ENCODE measurements at places on chromosomes 3 and 15.

- no peak for DNase-seq
Measured at GRCh38 chr15:42226648-42227047, 18.5 kb upstream of the VPS39 start.

DNA sequence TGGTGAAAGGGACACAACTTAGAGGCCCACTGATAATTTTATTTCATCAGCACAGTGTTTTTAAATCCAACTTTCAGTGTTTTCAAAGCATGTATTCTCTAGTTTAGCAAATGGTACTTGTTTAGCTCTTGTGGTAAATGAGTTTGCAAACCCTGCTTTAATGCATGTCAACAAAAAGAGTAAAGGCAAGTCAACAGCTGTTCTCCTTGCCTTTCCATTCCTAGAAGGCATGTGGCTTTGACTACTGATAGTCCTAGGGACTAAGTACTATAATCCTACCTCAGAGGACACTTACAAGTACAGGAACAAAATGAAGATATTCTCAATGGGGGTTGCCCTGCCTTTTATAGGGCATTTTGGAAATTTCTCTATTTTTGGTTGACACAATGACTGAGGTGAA lies 13.1 kb downstream of the NPTN start:
- no peak for DNase-seq

- no peak for DNase-seq
Measured at GRCh38 chr15:60859996-60860494, 369.1 kb downstream of the RORA start.

DNA sequence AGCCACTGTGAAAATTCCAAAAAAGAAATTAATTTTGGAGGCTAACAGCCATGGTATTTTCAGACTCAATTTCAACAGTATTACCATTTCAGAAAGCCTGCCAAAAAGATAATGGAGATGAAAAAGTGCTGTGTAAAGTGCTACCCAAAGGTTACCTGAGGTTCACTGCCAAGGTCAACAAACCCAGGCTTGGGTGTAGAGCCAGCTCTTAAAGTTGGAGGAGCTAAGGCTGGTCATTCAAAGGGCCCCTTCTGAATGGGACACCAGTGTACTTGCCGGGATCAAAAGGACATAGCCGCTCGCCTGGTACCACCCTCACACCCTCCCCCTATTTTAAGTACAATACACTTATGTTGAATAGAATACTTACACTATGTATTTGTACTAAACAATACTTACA lies 64.5 kb downstream of the ETV5 start:
- no peak for DNase-seq

GRCh38 chr3:56248021-56248420 lies 220.2 kb downstream of the ERC2 start:
- no peak for DNase-seq
